ENCODE measurements at places on chromosomes 5 and 9.

DNA sequence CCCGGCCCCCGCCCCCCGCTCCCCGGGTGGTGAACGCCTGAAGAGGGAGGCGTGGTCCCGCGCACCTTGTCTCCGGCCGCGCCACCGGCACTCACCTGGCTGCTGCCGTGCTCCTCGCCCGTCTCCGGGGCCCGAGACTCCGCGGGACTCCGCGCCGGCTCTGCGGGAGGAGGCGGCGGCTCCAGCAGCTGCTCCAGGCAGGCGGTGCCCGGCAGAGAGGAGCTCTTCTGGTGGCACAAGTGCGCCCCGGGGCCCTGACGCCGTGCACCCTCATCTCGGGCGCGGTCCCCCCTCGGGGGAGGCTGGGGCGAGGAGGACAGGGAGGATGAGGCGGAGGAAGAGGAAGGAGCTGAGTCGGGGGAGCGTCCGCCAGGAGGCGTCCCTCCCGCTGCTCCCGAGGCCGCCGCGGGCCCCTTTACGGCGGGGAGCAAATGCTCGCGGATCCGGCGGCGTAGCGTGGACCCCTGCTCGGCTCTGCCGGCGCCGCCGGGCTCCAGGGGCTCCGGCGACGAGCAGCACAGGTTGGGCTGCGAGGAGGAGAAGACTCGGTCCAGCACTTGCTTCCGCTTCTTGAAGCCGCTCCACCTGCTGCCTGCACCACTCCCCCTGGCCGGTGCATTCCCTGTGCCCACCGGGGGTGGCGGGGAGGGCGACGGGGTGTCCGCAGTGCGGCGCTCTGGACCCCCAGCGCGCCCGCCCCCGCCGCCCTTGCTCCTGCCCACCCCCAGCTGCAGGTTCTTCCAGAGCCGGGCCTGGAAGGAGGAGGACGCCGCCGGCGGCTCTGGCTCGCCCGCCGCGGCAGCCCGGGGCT, 928 bp downstream of the MCTP1 start:
- peak; percentile 56 for DNase-seq

DNA sequence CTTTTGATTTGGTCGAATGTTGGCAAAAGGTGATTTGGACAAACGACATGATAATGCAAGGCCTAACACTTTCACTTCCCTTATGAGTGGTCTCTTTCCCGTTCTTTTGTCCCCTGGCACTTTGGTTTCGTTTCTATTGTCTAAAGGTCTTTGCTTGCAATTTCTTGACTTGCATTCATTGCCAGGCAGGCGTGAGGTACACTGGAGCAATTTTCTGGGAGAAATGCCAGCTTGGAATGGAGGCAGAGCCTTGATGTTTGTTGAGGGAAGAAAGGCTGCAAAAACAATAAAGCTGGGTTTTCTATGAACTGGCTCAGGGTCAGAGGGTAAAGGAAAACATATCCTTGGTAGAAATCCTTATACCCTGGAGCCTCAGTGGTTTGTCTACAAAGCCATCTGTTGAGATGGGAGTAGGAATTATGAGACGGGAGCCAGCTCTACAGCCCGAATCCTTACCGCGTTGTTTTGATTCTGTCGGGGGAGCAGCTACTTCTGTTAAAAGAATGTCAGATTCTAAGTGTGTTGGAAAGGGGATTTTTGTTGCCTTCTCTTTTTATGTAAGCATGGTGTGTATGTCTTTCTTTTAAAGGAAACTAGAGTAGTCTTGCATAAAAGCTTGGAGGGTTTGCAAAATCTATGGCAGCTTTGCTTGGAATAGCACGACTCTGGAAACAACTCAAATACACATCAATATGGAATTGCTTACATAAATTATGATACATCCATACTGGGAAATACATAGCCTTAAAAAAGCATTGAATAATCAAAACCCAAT, 158.9 kb downstream of the RMI1 start:
- DNase-seq = no peak

- DNase-seq = no peak
Measured at GRCh38 chr5:111398013-111398412, 114.3 kb downstream of the STARD4 start.

DNA sequence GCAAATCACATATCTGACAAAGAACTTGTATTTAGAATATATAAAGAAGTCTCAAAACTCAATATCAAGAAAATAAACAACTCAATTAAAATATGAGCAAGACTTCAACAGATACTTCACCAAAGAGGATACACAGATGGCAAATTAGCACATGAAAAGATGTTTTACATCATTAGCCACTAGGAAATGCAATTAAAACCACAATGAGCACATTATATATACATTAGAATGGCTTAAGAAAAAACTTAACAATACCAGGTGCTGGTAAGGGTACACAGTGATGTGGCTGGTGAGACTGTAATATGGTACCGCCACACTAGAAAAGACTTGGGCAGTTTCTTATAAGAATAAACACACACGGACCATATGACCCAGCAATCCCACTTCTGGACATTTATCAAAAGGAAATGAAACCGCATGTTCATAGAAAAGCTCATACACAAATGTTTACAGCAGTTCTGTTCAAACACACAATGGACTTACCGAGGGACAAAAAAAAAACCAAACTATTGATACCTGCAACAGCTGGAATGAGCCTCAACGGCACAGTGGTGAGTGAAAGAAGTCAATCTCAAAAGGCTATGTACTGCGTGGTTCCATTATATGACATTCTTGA, 27.6 kb downstream of the SEMA4D start:
- DNase-seq = no peak

GRCh38 chr5:103041071-103041676, 78.8 kb downstream of the GIN1 start:
- no peak for DNase-seq

DNA sequence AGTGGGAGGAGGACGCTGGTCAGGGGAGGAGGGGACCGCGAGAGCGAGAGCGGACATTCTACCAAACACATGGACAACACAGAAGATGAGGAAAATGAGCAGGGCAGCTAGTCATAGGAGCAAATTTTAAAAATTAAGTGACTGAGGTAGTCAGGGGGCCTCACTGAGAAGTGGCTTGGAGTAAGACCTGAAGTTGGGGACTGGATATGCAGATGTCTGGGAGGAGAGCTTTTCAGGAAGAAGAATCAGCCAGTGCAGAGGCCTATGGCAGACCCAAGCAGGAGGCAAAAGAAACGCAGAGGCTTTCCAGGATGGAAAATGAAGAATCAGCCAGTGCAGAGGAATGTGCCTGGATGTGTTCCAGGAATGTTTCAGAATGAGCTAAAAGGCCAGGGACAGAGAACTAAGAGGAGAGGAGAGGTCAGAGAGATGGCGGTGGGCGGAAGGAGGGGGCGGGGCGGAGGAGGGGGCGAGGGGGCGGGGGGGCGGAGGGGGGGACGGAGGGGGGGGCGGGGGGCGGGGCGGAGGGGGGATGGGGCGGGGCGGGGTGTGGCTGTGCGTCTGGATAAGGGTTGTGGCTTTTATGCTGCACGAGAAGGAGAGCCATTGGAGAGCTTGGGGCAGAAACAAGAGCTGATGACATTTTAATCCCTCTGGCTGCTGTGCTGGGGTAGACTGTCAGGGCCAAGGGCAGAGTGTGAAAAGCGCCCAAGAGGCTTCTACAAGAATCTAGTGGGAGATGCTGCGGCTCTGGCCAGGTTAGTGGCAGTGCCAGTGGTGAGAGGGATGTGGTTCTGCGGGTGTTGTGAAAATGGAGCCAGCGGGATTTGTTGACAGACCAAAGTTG, 129.6 kb downstream of the KCNIP1 start:
- no peak for DNase-seq
